ENCODE measurements at places on chromosomes 13 and 19.

GRCh38 chr13:47747901-47748300, 253.2 kb downstream of the SUCLA2 start:
- no peak for DNase-seq

DNA sequence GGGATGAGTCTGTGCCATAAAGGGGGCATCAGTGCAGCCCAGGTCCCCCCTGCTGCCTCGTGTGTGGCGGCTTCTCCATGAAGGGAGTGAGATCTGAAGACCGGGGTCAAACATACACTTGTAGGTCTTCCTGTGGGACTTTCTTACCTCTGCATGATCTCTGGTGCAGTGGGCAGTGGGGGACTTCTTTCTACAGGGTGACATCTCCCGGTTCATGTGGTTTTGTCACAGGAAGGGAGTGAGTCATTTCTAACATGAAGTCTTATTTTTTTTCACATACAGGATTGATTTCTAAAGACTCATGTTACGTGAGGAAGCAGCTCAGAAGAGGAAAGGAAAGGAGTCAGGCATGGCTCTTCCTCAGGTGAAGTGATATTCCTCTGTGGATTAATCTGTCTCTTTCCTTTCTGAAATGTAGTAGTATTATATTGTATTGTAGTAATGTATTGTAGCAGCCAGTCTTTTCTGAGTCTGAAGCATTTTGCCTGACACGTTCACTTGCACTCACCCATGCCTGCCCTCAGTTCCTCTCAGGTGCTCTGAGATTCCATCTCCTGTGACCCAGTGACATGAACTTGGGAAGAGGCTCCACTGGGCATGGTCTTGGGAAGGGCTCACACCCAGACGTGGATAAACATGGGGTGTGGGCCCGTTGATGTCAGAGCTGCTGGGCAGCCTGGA, 15.7 kb downstream of the ZNF808 start:
- DNase-seq: no peak

- DNase-seq: no peak
Measured at GRCh38 chr13:39385621-39386231, 217.3 kb downstream of the LHFPL6 start.

GRCh38 chr13:29758531-29759114, 91.8 kb downstream of the UBL3 start:
- no peak for DNase-seq

DNA sequence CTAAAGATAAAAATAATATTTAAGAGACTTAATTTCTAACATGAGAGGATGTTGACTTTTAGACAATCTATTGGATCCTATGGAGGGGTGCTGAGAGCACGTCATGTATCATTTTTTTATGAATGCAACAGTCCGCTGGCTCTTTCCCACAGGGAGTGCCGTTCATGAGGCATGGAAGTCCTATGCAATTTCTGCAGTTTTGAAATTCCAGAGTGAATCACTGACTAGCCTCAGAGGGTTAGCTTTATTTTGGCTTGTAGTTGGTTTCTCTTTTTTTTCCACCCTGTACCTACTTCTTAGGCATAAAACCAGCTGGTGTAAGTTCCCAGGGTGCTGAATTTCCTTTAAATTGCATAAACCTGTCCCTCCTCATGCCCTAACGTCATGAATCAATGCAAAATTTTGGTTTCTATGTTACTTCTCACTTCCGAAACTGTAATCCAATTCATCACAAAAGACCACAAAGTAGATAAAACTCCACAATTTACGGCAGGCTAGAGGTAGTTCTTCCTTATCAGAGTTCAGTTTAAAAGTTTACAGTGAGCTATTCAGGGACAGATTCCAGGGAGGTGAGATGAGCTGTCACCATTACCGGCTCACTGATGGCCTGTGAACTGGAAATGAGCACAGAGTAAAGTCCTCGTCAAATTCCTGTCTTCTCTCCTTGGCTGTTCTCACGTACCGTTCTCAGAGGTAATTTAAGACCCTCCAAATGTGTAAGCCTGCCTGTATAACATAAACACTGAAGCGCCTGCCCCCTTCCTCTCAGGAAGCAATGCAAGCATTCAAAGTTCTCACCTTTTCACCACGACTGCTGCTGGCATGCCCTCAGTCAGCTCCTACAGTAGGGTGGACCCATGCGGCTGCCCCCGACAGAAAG, 216.6 kb upstream of the SLC10A2 start:
- no peak for DNase-seq

GRCh38 chr19:29610574-29611271, 4.6 kb downstream of the POP4 start:
- DNase-seq: peak; percentile 81

DNA sequence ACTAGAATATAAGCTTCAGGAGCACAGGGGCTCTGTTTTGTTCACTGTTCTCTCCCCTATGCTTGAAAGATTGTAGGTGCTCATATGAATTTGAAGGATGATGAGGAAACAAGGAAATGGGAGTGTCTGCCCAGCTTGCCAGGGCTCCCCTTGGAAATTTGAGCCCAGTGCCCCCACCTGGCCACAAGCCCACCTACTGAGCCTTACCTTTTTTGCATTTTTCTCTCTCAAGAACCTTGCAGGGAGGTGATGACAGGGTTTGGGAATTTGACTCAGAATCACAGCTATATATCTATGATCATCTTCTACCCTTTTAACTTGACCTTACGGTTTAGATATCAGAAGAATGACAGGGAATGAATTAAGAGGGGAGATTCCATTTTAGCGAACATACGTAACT, 33.8 kb downstream of the SERP2 start:
- DNase-seq: no peak

GRCh38 chr13:66312312-66313087, 917.6 kb downstream of the PCDH9 start:
- DNase-seq: no peak

DNA sequence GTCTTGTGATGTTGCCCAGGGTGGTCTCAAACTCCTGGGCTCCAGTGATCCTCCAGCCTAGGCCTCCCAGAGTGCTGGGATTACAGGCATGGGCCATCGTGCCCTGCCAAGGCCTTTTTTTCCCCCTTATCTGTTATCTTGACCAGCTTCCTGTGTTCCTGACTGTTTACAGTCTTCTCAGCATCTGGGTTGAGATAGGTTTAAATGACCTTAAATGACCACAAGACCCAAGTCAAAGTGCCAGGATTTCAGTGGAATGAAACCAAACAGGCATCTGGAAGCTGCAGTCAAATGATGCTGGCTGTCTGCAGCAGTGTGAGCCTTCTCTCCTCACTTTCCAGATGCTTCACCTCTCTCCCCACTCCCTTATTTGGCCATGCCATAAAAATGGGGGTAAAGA, 114.2 kb upstream of the CLDN10 start:
- DNase-seq: no peak

DNA sequence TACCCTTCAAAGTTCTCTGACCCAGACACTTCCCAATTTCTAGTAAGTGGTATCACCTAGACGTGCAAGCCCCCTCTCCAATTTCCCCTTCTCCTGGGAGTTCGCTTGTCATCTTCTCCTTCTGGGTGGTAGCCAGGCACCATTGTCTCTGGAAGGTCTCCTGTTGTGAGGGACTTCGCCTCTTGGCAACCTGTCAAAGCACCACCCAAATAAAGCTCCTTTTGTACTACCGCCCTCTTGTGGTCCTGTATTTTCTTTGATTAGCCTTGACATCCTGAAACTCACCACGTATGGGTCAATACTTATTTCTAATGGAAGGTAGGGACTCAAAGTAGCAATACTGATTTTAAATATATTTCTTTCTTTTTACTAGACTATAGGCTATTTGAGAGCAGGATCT, 8.2 kb downstream of the GPC5 start:
- no peak for DNase-seq

- no peak for DNase-seq
Measured at GRCh38 chr19:3494051-3494450, 6.4 kb downstream of the DOHH start.

DNA sequence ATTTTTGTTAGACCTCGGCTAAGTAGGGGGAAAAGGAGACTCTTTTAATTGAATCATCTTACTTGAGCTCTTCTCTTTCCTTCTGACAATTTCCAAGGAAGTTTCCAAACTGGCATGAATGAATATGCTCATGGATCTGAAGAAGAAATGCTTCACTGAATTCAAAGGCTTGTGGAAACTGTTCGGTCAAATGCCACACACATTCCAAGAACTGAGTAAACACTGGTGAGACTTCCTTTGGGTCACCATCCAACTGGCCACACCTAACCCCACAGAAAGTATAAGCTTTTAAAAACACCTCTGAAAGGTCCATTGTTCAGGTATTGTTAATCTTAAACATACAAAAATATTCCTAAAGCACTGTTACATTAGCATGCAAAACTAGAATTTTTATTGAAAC, 33.6 kb downstream of the MTMR6 start:
- DNase-seq: no peak

GRCh38 chr19:30252214-30252613, 120.0 kb upstream of the ZNF536 start:
- no peak for DNase-seq

GRCh38 chr13:109494925-109495369, 291.4 kb downstream of the IRS2 start:
- no peak for DNase-seq

DNA sequence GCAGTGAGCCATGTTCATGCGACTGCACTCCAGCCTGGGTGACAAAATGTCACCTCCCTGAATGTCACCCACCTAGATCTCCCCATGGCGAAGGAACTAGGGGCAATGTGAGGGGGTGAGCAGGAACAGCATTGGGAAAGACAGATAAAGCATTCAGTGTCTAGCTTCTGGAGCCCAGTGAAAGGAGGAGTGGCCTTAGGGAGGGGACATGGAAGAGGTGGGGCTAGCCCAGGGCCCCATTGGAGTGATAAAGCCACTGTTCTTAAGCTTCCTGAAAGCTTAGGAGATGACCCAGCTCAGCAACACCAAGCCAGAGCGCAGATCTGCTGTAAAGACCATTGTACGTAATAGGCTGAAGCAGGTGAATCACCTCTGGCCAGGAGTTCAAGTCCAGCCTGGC, 13.0 kb upstream of the KCNN1 start:
- no peak for DNase-seq

GRCh38 chr13:32978278-32978677, 37.9 kb upstream of the KL start:
- no peak for DNase-seq

- no peak for DNase-seq
Measured at GRCh38 chr13:43786766-43787517, at the start of gene ENOX1. Gene ENOX1, minus strand, starts transcription at chr13:43786972.

GRCh38 chr19:5637971-5638370, 15.1 kb downstream of the SAFB start:
- no peak for DNase-seq

- no peak for DNase-seq
Measured at GRCh38 chr13:28503182-28503967, 8.4 kb upstream of the FLT1 start.
